ENCODE measurements at places on chromosomes 2 and 18. TPM values are rescaled to one million over a fixed set of nuclear protein-coding genes. Genes with fewer than 3 reads are reported as not detected.

DNA sequence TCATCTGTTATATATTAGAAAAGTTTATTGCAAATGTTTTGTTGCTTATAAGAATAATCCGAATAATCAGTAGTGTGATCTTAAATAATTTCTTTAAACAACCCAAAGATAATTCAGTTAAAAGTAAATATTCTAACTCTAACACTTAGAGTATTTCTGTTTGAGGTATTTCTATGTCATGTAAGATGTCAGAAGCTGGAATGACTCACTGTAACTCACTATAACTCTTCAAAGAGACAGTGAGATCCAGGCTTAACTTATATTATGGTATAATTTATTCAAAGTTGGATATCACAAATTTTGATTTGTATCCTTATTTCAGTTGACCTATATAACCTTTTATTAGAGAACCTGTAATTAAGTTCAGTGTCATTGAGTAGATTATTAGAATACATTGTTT, 6.9 kb downstream of the MBD5 start:
- no peak for DNase-seq

DNA sequence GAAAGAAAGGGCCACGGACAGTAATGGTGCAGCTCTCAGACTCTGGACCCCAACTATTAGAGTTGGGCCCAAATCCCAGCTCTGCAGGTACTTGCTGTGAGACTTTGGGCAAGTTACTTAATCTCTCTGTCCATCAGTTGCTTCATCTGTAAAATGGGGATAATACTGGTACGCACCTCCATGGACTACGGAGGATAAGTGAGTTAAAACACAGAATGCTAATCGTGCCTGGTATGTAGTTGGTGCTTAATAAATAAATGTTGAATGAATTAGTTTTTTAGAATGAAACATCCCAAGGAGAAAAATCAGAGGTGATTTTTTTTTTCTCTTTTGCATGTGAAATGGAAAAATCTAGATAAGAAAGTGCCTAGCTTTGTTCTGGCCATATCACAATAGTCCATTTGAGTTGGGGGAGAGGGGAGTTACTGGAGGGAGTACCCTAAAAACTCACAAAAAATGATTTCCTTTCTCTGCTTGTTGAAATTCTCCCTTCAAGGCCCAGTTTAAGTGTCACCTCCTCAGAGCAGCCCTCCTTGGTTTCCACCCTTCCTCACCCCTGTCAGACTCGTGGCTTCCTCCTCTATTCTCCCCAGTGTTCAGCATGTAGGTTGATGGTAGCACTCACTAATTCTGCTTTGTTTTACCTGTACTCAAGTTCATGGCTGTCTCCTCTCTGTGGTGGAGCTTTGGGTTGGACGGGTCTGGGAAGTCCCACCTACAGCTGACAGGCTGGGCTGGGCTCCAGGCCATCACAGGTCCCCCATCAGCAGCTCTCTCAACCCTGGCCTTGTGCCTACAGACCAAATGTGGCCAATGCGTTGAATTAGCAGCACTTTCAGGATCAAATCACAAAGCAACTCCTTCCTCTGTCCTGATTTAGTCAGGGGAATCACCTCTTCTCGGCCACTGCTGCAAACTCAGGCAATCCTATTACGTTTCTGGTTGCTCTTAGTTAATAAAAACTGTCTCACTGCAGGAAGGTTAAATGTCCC, 92.8 kb upstream of the TAF1B start:
- DNase-seq = no peak

Gene FAM237A
- total RNA-seq = not detected

DNA sequence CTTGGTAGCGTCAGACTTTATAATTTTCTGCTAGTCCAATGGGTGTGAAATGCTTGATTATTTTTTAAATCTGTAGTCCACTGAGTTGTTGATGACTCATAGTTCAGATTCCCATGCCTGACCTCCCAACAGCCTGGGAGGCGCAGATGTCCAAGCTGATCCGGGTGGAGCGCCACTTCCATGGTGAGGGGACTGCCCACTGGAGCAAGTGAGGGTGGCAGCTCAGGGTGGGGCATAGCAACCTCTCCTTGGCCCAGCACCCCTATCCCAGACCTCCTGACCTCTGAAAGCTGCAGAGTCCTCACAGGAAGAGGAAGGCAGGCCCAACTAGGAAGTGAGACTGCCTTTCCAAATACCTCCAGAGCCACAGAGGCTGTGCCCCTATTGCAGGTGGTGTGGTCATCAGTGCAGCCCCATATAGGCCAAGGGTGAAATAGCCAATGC, 4.4 kb downstream of the MAL start:
- DNase-seq = no peak

- DNase-seq = no peak
Observed at GRCh38 chr2:237712477-237713377, 85.3 kb downstream of the LRRFIP1 start.

Gene HDHD2
- 23.5 TPM for total RNA-seq

Gene CAB39
- 82.3 TPM for total RNA-seq
